Mesothelial cell of epicardium (in vitro differentiated cells): ENCODE measurements at places on chromosomes 7 and 10.

GRCh38 chr10:86206240-86206579 lies 160.4 kb downstream of the GRID1 start:
- DNase-seq: no peak
- peaks cover 34% of the 10 kb centered on the region for H3K27me3 ChIP-seq
- H3K4me3 ChIP-seq: no peak overlapping the region
- no peaks in the 10 kb centered on the region for H3K4me1 ChIP-seq
- H3K36me3 ChIP-seq: no peaks in the 10 kb centered on the region
- H3K27ac ChIP-seq: no peak overlapping the region

DNA sequence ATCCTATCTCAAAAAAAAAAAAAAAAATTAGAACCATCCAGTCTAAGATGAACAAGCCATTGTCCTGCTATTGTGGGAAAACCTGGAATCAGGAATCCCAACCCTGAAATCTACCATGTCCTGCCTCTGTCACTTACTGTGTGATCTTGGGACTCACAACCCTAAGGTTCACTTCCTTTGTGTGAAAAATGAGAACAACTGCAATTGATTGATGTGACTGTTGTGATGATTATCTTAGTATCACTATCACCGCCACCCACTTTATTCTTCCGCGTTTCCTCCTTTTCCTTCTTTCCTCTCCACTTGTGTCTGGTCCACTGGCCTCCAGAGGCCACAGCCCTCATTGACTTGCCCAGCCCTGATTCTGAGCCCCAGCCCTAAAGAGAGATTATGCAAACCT lies 12.6 kb upstream of the PRTFDC1 start:
- DNase-seq: no peak
- no peaks in the 10 kb centered on the region for H3K36me3 ChIP-seq
- peaks cover 5% of the 10 kb centered on the region for H3K4me1 ChIP-seq
- no peaks in the 10 kb centered on the region for H3K27me3 ChIP-seq
- no peak overlapping the region for H3K4me3 ChIP-seq
- H3K27ac ChIP-seq: no peak overlapping the region

GRCh38 chr10:11153245-11153644 lies 135.6 kb downstream of the CELF2 start:
- peaks cover 42% of the 10 kb centered on the region for H3K27me3 ChIP-seq
- H3K4me3 ChIP-seq: no peak overlapping the region
- no peak overlapping the region for H3K27ac ChIP-seq
- H3K36me3 ChIP-seq: no peaks in the 10 kb centered on the region

DNA sequence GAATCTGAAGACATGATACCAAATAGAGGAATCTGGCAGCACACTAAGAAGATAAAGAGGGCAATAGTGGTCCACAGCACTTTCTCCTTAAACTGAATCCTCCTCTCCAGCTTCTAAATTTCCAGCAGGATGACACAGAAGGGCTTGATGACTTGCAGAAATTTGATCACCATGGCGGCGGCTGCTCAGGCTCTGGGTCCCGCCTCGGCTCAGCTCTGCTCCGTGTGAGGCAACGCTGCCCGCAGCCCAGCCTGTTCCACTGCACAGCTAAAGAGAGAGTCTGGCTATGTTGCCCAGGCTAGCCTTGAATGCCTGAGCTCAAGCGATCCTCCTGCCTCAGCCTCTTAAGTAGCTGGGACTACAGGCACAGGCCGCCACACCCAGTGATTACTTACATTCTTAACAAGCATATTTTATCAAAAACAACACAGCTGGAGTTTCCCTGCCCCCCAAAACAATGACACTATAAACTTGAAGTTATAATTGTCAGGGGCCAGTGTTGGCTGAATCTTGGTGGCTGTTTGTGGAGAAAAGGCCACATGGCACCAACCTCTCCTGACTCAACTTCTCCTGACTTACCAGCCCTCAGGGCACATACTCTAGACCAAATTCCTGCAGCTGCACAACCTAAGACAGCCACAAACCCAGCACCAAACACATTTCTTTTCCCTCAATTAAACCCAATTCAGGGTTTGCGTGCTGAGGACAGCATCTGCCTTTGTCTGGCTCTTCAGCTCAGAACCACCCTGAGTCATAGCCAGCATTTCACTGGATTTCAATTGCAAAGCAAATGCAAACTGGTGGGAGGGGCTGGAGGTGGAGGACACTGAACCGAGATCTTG lies 11.6 kb upstream of the TNPO3 start:
- H3K36me3 ChIP-seq: no peaks in the 10 kb centered on the region
- H3K4me1 ChIP-seq: peaks cover 11% of the 10 kb centered on the region
- peaks cover 8% of the 10 kb centered on the region for H3K27me3 ChIP-seq
- DNase-seq: no peak
- H3K4me3 ChIP-seq: no peak overlapping the region

GRCh38 chr10:131579251-131580071 lies 267.9 kb upstream of the TCERG1L start:
- H3K36me3 ChIP-seq: no peaks in the 10 kb centered on the region
- no peak for DNase-seq
- H3K27ac ChIP-seq: no peak overlapping the region
- no peak overlapping the region for H3K4me3 ChIP-seq
- H3K4me1 ChIP-seq: no peaks in the 10 kb centered on the region
- H3K27me3 ChIP-seq: peaks cover 4% of the 10 kb centered on the region
